ENCODE measurements at places on chromosomes 6 and 20. TPM values are rescaled to one million over a fixed set of nuclear protein-coding genes. Genes with fewer than 3 reads are reported as not detected.

GRCh38 chr6:87731818-87732661 lies 30.0 kb upstream of the AKIRIN2 start:
- DNase-seq: peak; percentile 67

GRCh38 chr20:53274807-53275206 lies 302.6 kb downstream of the TSHZ2 start:
- DNase-seq: no peak

DNA sequence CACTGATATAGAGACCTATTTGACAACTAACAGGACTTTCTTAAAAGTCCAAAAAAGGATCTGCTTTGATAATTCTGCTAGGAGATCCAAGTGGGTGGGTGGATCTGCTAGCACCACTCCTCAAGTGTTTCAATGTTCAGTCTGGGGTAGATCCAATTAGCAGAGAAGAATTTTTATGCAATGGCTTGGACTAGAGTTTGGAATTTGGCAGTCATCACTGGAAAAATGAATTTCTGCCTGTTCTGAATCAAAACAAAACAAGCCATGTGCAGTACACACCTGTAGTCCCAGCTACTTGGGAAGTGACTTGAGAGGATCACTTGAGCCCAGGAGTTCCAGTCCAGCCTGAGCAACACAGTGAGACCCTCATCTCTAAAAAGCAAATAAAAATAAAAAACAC lies 12.6 kb upstream of the GNMT start:
- DNase-seq: no peak

GRCh38 chr20:22418738-22419137 lies 165.6 kb downstream of the FOXA2 start:
- DNase-seq: no peak

DNA sequence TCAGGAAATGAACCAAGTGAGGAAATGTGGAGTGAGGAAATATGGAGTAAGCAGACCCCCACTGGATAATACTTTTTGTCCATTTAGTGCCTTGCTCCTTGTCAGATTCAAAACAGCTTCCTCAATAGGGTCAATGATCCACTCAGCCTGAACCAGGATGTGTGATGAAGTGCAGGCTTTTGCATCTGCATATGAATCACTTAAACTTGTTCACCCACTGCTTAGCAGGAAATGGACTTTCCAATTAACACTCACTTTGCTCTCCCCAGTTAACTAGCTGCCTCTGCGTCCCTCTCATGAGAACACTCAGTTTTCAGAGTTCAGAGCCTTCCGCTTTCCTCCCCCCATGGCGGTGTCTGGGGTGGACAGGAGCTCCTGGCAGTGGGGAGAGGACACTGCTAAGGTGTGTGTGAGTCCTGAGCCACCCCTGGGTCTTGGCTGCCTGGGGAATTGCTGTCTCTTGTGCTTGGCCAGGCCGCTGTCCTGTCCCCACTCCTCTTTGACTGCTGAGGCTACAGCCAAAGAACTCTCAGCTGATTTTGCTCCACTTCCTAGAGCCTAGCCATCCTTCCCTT lies 621.8 kb downstream of the CDH26 start:
- DNase-seq: no peak

DNA sequence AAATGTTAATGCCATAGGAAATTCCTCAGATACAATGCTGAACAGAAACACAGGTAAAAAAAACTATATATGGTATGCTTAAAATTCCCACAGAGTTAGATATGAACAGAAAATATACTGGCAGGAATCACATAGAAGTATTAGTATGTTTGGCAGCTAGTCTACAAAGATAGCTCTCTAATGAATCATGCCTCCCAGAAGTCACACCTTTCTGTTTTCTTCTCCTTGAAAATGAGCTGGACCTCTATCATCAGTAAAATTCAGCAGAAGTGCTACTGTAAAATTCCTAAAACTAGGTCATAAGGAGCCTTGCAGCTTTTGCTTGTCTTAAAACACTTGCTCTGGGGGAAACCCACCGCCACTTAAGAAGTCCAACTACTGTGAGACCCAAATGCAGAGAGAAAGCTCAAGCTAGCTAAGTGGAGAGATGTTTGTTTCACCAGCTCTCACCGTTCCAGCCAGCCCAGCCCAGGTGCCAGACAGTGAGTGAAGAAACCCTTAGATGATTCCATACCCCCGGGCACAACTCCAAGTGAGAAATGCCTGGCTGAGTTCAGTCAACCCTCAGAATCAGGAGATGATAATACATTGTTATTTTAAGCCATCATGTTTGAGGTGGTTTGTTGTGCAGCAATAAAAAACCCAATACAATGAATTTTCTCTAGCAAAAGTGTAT lies 43.0 kb downstream of the TSPYL4 start:
- no peak for DNase-seq

GRCh38 chr6:38194589-38194988 lies 375.1 kb downstream of the ZFAND3 start:
- DNase-seq: no peak

- DNase-seq: no peak
These were observed 574.4 kb upstream of the MAP3K7 start for GRCh38 chr6:91161246-91161645.

The ECT2L gene
- total RNA-seq: not detected

The CST4 gene
- total RNA-seq: not detected
